ENCODE measurements at places on chromosomes 7 and 10.

GRCh38 chr7:85229544-85229943 is 42.7 kb upstream of the SEMA3D start:
- DNase-seq: no peak

- DNase-seq: peak; percentile 74
These were observed 68.6 kb downstream of the LHPP start for GRCh38 chr10:124530215-124530665.

DNA sequence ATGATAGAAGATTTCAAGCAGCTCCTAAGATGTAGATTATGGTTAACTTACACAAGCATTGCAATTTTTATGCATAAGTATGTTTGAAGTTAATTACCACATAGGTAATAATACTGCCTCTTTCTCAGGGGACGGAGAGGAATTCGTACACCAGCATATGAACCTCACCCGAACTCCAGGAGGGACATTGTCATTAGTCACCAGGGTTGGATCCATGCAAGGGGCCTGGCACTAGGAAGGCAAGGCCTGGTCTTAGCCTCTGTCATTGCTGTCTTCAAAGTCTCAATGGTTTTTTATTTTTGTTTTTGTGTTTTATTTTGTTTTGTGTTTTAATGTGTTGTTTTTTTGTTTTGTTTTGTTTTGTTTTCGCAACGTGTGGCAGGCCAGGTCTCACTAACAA is 145.6 kb upstream of the PPP2R2D start:
- no peak for DNase-seq

DNA sequence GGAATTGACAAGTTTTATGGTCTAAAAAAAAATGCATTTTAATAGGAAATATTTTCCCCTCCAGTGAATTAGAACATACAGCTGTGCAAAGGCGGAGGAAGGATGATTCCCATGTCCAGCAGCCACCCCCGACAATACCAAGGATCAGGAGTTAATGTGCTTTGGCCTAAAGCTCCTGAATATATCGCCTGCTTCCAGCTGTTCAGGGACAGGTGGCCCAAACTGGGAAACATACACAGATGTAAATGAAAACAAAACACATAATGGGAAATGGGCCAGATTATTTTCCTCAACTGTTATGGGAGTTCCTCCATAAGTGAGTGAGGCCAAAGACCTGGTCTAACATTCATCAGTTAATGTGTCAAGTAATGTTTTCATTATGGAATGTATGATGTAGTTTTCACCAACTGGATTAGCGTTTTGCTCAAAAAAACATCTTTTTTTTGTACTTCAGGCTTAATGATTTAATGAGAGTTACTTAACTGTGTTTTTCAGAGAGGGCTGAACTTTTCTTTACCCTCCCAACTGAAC is 55.1 kb upstream of the LAMB1 start:
- no peak for DNase-seq

- no peak for DNase-seq
These were observed 106.3 kb downstream of the DYNC1I1 start for GRCh38 chr7:95878677-95879076.

DNA sequence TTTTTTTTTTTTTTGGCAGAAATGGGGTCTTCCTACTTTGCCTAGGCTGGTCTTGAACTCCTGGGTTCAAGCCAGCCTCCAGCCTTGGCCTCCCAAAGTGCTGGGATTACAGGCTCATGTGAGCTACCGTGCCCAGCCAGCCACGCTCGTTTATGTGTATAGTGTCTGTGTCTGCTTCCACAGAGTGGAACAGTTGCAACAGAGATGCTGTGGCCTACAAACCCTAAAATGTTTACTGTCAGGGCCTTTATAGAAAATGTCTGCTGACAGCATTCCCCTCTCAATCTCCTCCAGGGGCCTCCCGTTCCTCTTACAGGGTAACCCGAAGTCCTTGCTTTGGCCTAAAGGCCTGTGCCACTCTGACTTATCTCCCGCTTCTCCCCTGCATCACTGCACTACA is 87.6 kb upstream of the LEP start:
- DNase-seq: no peak

DNA sequence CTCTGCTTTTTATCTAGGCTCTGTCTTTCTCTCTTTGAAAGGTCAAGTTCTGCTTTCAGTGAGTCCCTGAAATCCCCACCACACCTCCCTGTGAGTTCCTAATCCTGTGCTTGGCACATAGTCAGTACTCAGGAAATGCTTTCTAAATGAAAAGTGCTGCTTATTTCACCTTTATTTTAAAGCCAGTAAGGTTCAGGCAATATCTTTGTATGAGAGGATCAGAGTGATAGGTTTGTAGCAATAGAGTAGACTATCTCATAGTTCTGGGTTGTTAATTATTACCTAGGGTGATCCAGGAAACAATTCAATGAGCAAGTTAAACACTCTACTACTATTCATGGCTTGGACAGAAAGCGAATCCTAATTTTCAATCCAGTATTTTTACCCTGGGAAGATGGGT is 7.4 kb upstream of the LAMB1 start:
- DNase-seq: no peak

DNA sequence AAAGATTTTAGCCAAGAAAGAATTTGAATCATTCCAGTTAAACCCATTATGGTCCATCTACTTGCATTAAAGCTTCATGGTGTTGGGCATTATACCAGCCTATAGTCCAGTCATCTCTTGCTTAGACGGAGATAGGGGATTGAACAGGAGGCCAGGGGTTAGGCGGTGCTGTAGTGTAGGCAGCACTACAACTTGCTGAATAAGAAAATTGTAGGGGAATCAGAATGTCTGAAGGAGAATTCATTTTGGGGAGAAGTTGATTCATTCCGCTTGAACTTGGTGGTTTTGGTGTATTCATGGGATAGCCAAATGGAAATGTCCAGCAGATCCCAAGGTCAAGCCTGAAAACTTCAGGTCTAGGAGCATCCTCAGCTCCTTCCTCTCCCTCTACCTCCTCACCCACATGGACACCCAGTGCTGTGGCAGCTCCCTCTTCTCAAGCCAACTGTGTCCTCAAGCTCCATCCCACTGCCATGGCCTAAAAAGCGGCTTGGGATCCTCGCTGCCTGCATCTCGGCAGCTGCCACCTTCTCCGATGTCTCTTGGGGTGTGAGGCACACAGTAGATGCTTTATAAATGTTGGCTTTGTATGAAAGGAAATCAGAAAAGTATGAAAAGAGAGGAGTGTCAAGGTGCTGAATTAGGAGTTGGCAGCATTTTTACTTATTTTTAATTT is 63.6 kb upstream of the MNX1 start:
- DNase-seq: no peak

DNA sequence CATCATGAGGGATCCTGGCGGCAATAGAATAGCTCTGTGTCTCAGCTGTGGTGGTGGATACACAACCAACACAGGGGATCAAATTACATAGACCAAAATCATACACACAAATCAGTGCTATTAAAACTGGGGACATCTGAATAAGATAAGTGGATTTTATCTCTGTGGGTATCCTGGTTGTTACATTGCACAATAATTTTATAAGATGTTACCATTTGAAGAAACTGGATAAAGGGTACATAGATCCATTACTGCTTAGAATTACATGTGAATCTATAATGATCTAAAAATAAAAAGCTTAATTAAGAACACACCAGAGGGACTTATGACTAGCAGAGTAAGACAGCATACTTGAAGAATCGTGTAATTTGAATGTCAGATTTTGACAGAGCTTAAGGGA is 8.2 kb upstream of the FAM3C start:
- no peak for DNase-seq

GRCh38 chr10:58164517-58164916 is 103.2 kb downstream of the IPMK start:
- no peak for DNase-seq

GRCh38 chr10:77889277-77889903 is 37.2 kb downstream of the DLG5 start:
- no peak for DNase-seq

- no peak for DNase-seq
These were observed 129.2 kb upstream of the SEC61G start for GRCh38 chr7:54888067-54888733.

- no peak for DNase-seq
These were observed 362.3 kb downstream of the GATA3 start for GRCh38 chr10:8416760-8417159.

GRCh38 chr10:3982746-3983442 is 197.9 kb upstream of the KLF6 start:
- DNase-seq: peak; percentile 14

- no peak for DNase-seq
These were observed 68.9 kb downstream of the ZNF467 start for GRCh38 chr7:149704507-149704906.

Data from AG10803 (cell line).